ENCODE measurements at places on chromosomes 11 and 22.

GRCh38 chr11:833114-833791 is 501 bp downstream of the CD151 start:
- DNase-seq, result no peak

- no peak for DNase-seq
Measured at GRCh38 chr11:128488471-128488870, 98.9 kb downstream of the ETS1 start.

GRCh38 chr11:6202041-6202440 is 3.0 kb downstream of the OR52W1 start:
- DNase-seq, result no peak

DNA sequence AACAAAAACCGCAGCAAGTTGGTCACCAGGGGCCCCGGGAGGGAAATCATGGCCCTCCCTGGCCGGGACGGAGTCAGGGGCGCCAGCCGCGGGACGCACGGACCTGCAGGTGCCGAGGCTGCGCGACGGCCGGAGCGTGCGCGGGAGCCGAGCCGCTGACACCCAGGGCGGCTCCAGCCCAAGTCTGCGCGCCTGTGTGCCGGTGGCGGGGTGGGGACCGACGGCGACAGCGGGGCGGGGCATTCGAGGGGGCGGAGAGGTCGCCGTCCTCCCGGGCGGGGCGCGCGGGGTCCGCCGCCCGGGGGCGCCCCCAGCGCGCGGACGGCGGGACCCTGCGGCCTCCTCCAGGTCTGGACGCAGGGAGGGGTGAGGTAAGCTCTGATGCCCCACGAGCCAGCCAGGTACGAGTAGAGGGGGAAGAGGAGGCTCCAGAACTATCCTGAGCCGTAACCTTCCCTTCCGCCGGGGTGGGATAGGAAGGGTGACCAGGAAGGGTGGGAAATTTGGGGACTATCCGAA is at the start of gene ESAM:
TSS of gene ESAM (minus strand) at position 186 of the 519 bp plus-strand sequence. CDS start at position 50, 136 bp downstream.
- DNase-seq, result no peak

DNA sequence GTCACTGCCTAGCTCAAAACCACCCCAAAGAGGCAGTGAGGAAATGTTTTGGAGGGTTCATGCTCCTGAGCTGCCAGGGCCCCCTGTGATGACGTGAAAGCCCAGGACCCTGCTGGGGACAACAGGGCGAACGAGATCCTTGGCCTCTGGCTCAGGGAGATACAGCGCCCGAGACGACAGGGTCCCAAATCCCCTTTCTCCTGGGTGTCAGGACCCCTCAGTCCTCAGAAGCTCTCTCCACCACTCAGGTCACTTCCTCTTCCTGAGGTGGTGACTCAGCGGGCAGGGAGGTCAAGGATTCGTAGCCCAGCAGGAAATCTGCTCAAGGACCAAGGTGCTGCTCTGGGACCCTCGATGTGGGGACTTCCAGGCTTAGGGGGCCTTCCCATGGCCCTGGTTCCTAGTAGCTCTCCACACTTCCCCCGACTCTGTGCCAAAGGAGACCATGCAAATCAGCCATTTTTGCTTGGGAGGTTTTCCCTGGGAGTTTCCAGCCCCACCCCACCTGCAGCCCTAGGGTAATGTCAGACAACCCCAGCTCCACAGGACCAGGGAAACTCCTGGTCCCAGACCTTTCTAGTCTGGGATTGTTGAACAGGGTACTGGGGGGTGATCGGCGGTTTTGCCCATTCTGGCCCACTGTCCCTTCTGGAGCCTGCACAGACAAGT is 12.8 kb downstream of the BCL9L start:
- no peak for DNase-seq

GRCh38 chr22:38009000-38009806 is 24.8 kb upstream of the SOX10 start:
- no peak for DNase-seq

DNA sequence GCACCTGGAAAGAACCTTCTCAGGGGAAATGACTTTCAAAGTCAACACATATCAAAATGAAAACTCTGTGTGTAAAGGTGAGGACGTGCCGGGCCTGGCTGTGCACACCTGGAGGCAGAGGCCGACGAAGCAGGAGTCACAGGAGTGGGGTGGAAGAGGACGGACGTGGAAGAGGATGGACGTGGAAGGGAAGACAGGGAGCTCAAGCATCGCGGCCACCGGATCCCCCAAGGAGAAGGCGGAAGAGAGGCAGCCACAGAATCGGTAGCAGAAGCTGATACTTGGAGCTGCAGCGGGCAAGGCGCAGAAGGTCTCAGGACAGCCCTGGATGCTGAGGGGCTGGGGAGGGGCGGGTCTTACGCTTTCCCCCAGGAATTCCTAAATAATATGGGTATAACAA is 519.8 kb downstream of the BRD1 start:
- DNase-seq, result no peak

Data from HTR-8/SVneo (cell line).